Activated effector memory CD4-positive, alpha-beta T cell treated with Interleukin-2 at 50 U/mL for 16 hours (primary cell): ENCODE measurements at places on chromosomes 6 and 20.

DNA sequence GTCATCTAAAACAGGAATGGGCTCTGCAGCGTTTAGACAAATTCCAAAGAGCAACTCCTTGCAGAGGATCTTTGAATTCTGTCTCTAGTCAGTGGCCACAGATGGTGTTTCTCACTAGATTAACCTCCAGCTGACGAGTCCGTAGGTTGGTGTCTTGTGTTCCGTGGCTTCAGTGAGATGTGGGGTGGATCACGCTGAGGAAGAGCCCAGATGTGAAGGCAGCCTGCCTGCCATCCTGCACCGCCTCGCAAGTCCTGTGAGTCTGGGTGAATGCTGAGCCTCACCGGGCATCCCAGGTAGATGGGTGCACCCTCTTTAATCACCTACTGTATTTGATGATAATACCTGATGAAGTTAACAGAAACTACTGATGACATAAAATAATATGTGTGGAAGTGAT is 70.4 kb downstream of the THBS2 start:
- DNase-seq: no peak

- no peak for DNase-seq
Observed at GRCh38 chr6:39561536-39562266, 163.5 kb downstream of the KIF6 start.

DNA sequence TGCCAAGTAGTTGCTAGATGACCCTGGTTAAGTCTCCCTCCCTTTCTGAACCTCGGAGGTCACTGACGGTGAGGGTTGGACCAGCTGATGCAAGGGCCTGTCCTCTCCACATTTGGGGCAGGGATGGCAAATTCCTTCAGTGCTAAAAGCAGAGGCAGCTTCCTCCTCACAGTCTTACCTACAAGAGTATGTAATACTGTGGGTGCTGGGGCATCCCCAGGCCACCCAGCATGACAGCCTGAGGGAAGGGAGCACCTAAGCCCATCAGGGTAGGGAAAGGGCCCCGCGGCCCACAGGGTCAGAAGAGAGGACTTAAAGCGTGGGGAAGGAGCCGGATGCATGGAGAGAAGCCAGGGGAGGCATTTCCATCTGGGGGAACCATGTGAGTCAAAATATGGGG is 38.0 kb downstream of the TGM3 start:
- DNase-seq: no peak

DNA sequence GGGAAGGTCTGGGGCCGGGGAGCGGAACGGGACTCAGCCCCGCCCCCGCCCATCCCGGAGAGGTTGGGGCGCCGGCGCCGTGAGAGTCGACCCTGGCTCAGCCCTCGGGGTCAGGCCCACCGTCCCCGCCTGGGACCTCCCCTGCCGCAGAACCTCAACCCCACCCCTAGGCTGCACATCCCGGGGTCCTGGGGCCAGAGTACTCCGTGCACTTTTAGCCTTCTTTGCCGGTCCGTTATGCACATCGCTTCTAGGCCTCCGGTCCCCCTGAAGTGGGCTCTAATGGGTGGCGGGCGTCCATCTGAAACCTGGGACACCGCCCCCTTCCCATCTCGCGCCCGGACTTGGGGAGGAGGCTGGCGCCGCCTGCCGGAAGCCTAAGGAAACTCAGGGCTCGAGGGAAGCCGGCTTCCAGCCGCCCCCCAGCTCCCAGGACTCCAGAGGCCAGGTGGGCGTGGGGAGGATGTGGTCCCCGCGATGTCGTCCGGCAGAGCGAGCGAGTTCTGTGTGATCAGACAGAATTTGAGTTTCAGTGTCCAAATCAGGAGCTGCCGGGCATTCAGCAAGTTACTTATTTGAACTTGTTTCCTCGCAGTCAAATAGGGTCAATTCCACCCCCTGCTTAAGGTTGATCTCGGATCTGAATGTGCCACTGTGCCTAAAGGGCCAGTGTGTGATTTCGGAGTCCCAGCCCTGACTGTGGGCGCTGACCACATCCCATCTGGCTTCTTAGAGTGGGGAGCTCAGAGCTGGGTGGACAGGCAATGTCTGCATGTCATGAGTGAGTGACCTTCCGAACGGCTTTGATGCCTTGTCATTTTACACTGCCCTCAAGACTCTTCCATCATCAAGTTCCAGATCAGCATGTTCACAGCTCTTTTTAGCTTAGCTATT is 47.6 kb downstream of the CPXM1 start:
- DNase-seq: peak; percentile 24

DNA sequence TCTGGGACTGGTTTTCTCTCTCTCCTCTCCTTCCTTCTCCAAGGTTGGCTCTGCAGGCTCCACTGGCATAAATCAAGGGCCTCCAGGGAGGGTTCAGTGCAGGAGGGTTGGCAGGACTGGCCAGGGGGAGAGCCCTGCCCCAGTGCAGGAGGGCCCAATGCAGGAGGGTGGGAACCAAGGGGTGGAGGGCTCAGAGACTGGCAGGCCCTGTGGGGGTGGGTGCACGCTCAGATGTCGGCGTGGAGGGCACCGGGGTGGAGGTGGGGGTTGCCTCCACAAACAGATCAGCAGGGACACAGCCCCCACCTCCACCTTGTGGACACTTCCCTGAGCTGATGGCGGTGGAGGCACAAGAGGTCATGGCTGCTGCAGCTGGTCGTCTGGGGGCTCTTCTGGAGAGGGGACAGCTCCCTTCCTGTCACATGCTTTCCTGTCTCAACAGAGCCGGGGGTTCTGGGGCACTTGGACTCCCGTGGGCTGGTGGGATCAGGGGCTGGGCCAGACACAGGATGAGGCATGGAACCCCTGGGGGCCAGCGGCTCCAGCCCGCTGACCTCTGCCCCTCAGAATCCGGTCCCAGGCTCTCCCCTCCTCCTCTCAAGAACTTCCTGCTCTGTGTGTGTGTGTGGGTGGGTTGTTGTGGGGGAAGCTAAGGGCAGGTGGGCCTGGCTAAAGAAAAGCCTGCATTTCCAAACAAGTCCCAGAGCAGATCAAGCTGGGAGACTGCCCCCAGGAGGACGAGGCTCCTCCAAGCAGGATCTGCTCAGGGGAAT is 2.7 kb upstream of the ABHD16B start:
- DNase-seq: no peak

- no peak for DNase-seq
Observed at GRCh38 chr6:39056681-39057080, 8.1 kb downstream of the GLP1R start.

- DNase-seq: no peak
Observed at GRCh38 chr20:29301624-29302259, 1955.7 kb upstream of the DEFB115 start.

- no peak for DNase-seq
Observed at GRCh38 chr20:29873946-29874345, 1383.5 kb upstream of the DEFB115 start.

GRCh38 chr6:17431581-17431980 is 38.2 kb downstream of the CAP2 start:
- no peak for DNase-seq

DNA sequence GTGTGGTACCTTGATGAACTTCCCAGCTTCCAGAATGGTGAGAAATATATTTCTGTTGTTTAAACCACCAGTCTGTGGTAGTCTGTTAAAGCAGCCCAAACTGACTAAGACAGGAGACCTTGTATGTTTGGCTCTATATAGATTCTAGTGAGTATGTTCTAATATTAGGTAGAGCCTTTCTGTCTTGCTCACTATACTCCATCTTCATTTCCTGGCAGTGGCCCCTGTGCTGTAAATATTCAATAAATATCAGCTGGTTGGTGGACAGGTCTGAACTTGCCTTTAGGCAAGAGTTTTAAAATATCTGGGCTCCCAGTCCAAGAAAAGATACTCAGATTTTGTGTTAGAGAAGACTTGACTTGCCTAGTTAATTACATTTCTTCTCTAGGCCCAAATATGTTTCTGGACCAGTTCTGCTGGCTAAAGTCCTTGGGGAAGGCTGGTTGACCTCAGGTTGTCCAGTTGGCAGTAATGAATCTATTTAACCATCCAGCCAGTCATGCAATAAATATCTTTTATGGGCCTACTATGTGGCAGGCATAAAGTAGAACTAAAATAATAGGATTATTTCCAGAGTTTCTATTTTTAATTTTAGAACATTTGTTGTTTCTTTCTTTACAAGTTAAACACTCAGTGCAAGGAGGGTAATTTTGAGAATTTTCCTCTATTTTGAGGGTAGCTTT is 22.3 kb downstream of the PPP1R14C start:
- DNase-seq: no peak

GRCh38 chr6:37578104-37578503 is 78.4 kb upstream of the CCDC167 start:
- DNase-seq: no peak

DNA sequence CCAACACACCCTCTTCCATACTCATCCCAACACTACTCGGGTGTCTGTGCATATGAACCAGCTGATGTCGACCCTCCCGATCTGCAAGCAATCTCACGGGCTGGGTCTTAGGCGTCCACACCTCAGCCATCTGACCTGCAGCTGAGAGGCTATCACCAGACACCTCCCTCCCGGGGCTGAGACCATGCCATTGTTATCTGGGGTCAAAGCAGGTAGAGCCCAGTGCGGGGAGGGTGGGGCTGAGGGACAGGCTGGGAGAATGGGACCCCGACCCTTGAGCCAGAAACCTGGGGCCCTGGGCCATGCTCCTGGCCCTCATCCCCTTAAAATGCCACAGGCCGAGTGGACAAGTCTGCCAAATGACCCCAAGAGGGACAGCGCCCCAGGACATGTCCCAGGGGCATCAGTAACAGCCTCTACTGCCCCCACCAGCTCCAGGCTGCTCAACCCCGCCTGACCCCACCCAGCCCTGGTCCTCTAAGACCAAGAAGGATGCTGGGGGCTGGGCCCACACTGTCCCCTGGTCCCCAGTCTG is 146.7 kb upstream of the CST7 start:
- DNase-seq: no peak

DNA sequence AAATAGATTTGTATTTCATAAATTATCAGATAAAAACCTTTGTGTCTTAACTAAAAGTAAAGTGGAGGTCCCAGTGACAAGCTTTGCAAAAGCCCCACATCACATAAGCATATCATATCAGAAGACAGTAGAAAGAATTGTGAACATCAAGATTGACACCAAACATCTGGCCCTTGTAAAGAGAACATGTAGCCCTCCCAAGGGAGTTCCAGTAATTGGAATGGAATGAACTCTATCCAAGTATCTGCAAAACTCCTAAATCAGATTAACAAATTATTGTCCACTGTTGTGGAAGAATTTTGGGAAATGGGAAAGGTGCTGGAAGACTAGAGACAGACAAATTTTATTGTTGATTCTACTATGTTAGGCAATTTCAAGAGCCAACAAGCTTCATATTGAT is 268.8 kb downstream of the KCNQ5 start:
- DNase-seq: no peak

DNA sequence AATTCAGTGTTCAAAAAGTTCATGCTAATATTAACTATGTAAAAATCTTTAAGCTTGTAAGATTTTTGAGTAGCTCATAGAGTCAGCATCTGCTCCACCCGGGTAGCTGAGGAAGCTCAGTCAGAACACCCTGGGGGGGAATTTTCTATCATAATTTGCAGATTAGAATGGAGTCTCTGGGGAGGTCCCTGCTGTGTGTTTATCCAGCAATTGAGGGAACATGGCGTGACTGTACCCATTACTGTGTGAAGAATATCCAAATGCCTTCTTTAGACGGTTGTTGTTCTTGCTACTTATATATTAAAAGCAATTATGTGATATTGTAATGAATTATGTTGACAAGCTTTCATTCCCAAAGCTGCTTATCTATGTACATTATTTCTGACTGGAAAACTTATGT is 64.8 kb downstream of the AIG1 start:
- no peak for DNase-seq

GRCh38 chr6:95248499-95248898 is 328.8 kb upstream of the MANEA start:
- no peak for DNase-seq

DNA sequence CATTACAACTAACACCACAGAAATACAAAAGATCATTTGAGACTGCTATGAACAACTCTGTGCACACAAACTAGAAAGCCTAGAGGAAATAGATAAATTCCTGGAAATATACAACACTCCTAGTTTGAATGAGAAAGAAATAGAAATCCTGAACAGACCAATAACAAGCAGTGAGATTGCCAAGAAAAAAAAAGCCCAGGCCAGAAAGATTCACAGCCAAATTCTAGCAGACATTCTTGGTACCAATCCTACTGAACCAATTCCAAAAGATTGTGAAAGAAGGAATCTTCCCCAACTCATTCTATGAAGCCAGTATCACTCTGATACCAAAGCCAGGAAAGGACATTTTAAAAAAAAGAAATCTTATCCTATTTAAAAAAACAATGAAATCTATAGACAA is 7.0 kb upstream of the CDK19 start:
- no peak for DNase-seq

DNA sequence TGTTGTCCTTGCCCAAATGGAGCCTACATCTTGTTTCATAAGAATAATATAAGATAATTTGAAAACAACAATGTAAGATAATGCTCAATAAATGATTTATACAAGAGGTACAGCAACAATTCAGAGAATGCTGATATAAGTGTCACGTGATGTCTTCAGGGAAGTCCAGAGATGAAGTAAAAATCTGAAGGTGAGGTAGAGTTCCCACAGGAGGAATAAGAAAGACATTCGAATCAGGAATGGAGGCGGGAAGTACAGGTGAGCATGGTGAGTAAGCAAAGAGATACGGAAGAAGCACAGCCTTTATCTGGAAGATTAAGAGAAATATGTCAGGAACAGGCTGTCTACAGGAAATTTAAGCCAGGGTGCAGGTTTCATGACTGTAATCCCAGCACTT is 165.9 kb upstream of the MARCKS start:
- no peak for DNase-seq

DNA sequence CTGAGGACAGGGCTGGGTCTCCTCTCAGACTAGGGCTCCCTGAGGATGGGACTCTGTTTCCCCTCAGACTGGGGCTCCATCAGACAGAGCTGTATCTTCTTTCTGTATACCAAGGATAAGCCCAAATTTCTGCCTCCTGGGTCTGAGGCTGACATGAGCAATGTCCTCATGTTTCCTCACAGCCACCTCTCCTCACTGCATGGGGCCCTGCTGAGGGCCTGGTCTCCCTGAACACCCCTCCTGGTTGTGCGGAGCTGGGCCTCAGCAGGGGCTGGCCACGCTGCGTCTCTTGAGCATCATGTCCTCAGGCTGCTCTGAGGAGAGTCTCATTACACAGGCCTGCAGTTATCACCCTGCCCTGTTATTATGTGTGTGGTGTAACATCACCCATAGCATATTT is 144.6 kb downstream of the LRFN2 start:
- DNase-seq: no peak

DNA sequence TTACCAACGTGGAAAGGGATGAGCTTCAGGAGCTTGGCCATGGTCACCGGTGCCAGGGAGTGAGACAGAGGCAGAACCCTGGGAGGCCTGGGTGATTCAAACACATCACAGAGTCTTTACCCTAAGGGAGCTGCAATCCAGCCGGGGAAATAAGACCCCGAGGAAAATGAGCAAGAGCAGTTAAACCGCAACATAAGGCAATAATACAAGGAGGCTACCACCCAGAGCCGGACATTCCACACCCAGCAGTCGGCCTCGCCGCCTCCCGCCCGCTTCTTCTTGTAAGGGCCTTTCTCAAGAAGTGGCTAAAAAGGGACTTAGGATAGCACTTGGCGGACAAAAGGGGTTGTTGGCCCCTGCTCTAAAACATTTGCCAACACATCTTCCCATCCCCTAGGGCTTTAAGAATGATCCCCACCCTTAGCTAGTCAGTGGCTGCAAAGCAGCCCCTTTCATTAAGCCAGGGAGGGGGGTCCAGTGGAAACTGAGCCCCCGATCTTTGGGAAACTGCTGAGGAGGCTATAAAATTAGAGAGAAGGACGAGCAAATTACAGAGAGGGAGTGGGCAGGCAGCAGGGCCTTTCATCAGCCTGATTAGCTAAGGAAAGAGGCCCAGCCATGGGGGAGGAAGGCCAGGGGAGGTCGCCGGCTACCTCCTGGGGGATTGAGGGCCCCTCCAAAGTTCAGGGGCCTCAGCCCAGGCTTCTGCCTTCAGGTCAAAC is 34.3 kb downstream of the SNX5 start:
- DNase-seq: no peak
